ENCODE measurements at places on chromosomes 5 and 9. TPM values are rescaled to one million over a fixed set of nuclear protein-coding genes. Genes with fewer than 3 reads are reported as not detected.

The LHX3 gene
- not detected for total RNA-seq

The TMC1 gene
- not detected for total RNA-seq

The CNTNAP3 gene
- 32.2 TPM for total RNA-seq

The RETREG1 gene
- total RNA-seq, result 123 TPM

DNA sequence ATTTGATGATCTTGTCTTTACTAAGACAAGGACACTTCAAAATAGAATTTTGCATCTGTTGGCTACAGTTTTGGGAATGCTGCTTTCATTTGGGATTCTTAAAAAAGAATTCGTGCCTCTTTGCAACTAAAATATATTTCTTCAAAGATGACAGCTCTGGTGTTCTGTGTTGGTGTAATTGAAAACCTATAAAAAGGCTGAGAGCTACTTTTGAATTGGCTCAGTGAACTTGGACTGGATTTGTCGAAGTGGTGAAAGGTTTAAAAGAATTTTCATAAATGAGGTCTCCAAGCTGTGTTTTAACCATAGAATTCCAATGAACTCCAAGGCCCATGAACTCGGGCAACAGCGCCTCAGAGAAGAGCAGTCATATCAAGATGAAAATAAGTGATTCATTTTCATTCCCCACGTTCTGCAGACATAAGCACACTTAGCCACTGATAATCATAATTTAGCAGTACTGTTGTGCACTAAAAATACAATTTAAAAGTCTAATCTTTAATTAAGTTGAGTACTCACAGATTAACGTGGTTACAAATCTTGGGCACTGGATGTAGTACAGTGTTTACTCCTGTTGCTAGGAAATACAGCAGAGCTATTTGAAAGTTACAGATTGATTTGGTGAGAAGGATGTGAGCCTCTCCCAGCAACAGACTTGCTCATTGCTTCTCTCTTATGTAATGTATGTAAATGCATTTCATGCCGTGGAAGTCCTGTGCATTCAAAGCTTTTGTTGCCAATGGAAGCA, 10.9 kb downstream of the SNCAIP start:
- no peak for DNase-seq

GRCh38 chr9:26375448-26375847, 517.2 kb downstream of the CAAP1 start:
- no peak for DNase-seq

- DNase-seq, result no peak
Observed at GRCh38 chr9:83294816-83295215, 231.9 kb upstream of the RASEF start.

GRCh38 chr5:59218424-59219045, 635.7 kb downstream of the RAB3C start:
- DNase-seq, result no peak

DNA sequence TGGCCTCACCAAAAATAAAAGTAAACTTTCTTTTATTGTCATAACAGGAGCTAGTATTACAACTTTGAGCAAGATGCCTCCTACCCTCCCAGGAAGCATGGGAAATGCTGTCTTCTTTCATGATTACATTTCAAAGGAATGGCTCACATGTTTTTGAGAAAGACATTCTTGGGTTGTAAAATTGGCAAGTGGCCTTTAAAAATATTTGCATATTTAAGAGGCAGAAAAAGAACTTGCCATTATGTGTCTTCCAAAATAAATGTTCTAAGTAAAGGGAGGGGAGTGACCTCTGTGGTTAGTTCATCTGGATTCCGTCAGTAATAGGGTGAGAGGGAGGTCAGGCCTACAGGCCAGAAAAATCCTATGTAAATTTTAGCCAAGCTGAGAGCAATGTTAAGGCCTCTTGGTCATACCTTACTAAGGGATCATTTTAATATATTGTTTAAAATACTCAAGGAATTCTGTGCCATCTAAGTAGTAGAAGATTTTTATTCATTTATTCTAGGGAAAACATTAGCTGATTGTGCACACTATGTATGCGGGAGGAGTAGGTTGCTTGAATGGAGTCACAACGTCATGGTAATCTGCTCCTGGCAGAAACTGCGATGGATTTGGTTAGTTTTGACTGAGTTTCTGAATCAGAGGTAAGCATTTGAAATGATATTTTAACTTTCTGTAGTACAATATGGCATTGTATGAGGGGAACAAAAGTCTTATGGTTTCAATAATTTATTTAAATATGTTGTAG, 1485.7 kb upstream of the CDH9 start:
- DNase-seq, result no peak

Data from right cardiac atrium (tissue), 5 donors.